Epithelial cell of proximal tubule (primary cell): ENCODE measurements at places on chromosomes 13 and 19.

- no peak for DNase-seq
These were observed 35.4 kb upstream of the MAP3K10 start for GRCh38 chr19:40155749-40156265.

DNA sequence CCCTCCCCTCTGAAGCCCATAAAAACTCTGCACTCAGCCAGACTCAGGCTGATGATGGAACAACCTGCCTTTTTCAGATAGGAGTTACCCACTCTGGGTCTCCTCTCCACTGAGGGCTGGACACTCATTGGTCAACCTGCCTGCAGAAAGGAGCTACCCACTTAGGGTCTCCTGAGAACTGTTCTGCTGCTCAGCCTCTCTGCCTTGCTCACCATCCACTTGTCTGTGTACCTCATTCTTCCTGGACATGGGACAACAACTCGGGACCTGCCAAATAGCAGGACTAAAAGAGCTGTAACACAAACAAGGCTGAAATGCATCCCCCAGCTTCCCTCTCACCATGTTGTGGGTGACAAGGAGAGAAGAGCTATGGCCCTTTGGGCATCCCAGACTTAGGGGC, 18.4 kb upstream of the RCBTB2 start:
- no peak for DNase-seq

DNA sequence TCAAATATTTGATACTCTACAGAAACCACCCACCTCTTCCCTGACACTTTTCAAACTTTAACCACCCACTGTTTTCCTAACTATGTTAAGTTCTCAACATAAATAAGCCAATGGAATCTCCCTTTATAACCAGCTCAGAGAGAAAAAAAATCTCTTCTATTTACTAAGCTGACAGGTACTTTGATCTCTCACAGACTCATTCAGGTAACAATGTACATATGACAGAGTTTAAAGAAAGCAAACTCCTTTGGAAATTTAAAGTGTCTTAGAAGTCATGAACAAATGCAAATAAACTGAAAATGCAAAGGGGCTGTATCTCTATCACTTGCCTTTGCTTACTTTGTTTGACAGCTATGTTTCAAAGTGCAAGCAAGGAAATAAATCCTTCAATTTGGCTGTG, 109.3 kb downstream of the KLF12 start:
- no peak for DNase-seq

DNA sequence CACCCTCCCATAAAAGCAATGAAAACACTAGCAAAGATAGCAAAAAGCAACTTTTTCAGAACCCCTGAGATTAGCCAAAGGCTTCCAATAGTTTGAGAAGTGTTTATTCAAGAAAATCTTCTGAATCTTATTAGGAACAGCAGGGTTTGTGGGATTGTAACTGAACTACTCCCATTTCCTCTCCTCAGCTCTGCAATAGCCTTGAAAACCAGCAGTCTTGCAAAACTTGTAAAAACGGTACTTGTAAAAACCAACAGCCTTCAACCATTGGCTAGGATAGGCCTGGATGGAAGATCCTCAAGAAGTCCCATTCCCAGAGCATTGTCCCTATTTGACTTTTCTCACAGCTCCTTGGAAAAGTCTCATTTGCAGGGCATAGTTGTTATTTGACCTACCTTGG, 12.1 kb downstream of the RNASEH2B start:
- DNase-seq: no peak

DNA sequence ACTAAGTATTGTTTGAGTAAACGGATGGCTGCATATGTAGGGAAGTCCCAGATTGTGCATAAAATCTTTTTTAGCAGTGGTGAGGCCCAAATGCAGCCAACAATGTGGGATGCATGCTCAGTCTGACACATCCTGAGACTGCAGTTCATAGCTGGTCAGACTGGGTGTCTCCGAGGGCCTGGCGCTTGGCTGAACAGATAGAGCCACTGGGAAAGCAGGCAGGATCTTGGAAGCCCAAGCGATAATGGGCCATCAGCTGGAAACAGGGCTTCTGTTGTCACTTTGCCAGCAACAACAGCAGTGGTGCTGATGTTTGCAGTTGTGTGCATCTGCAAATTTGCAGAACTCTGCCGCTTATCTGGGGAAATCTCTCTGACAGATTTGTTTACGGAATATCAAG, 36.1 kb downstream of the MTUS2 start:
- DNase-seq: no peak
